Astrocyte (in vitro differentiated cells and primary cell): ENCODE measurements at places on chromosomes 2 and 18. TPM values are rescaled to one million over a fixed set of nuclear protein-coding genes. Genes with fewer than 3 reads are reported as not detected.

Gene REG3A
- not detected in 2 replicates for total RNA-seq

GRCh38 chr18:57223144-57223870 lies 76.4 kb downstream of the BOD1L2 start:
- no peak overlapping the region for H3K27ac ChIP-seq
- no peaks in the 10 kb centered on the region for H3K4me1 ChIP-seq
- H3K27me3 ChIP-seq: no peaks in the 10 kb centered on the region
- H3K4me3 ChIP-seq: no peak overlapping the region

- H3K27me3 ChIP-seq: no peaks in the 10 kb centered on the region
- no peak overlapping the region for H3K4me3 ChIP-seq
- H3K36me3 ChIP-seq: no peaks in the 10 kb centered on the region
- no peak overlapping the region for H3K27ac ChIP-seq
- H3K4me1 ChIP-seq: no peaks in the 10 kb centered on the region
Observed at GRCh38 chr2:150389447-150389846, 98.0 kb downstream of the RND3 start.

GRCh38 chr2:160736148-160737028 lies 242.8 kb upstream of the RBMS1 start:
- H3K27me3 ChIP-seq: no peaks in the 10 kb centered on the region
- no peaks in the 10 kb centered on the region for H3K36me3 ChIP-seq
- peak overlapping the region; percentile 48 for H3K27ac ChIP-seq
- H3K4me3 ChIP-seq: no peak overlapping the region
- DNase-seq: peak; percentile 85

GRCh38 chr2:58702302-58702885 lies 461.3 kb upstream of the FANCL start:
- no peaks in the 10 kb centered on the region for H3K27me3 ChIP-seq
- peaks cover 10% of the 10 kb centered on the region for H3K4me1 ChIP-seq
- H3K36me3 ChIP-seq: no peaks in the 10 kb centered on the region
- peak; percentile 65 for DNase-seq
- H3K27ac ChIP-seq: peak overlapping the region; percentile 33

DNA sequence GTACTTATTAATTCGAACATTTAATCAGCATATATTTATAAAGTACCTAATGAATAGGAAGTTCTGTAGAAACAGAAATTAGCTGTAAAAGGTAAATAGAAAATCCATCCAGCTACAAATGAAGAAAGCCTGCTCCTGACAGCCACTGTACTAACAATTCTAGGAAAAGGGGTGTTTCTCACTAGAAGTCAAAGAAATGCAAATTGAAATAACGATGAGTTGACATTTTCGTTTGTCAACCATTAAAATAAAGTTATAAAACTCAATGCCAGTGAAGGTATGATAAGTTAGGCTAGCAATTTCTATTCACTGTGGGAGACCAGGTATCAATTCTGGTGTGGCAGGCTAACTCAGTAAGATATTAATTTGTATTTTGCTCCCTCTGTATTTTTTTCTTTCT lies 198.0 kb downstream of the ARL4C start:
- peaks cover 3% of the 10 kb centered on the region for H3K4me1 ChIP-seq
- no peaks in the 10 kb centered on the region for H3K27me3 ChIP-seq
- no peak overlapping the region for H3K27ac ChIP-seq
- no peak overlapping the region for H3K4me3 ChIP-seq
- DNase-seq: no peak

GRCh38 chr2:46306330-46306751 lies 9.1 kb downstream of the EPAS1 start:
- H3K27ac ChIP-seq: no peak overlapping the region
- H3K4me1 ChIP-seq: peaks cover 3% of the 10 kb centered on the region
- no peak overlapping the region for H3K4me3 ChIP-seq
- peak; percentile 46 for DNase-seq
- H3K27me3 ChIP-seq: peaks cover 15% of the 10 kb centered on the region

DNA sequence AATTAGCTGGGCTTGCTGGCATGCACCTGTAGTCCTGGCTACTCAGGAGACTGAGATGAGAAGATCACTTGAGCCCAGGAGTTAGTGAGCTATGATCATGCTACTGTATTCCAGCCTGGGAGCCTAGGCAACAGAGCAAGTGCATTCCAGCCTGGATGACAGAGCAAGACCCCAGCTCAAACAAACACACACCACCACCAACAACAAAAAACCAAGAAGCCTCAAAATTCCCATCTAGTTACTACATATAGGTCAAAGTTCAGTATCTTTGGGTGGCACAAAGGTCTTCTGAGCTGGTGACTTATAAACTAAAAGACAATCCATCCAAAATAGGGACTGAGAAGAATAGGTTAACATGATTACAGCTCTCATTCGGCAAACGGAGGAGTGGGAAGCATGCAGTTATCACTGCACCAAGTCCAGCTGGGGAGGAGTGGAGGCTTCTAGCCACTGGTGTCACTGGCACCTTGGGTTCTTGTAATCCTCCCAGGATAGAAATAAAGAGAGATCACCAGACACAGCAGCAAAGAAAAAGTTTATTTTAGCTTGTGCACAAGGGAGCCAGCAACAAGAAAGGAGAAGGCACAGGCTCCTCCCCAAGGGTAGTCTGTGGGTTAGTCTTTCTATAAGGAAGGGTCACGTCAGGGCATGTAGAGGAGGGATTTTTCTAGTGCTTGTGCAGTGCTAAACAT lies 57.4 kb downstream of the SH2D6 start:
- H3K4me1 ChIP-seq: no peaks in the 10 kb centered on the region
- H3K27me3 ChIP-seq: no peaks in the 10 kb centered on the region
- H3K4me3 ChIP-seq: no peak overlapping the region
- DNase-seq: no peak

DNA sequence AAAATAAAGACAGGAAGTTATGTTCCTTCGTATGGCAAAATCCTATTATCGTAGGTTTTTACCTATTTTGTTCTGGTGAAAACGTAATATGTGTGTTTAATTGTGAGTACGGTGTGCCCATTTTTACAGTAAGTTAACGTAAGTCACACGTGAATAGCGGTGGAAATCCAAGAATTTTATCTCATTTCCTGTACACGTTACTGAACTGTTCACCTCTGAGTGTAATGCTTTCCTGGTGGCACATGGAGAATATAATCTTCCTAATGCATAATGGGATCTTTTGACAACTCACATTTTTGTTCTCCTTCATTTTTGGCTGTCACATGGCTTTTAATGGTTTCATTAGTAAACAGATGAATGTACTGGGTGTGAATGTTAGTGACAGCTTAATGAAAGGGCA lies 28.2 kb downstream of the BCL2L11 start:
- H3K4me1 ChIP-seq: no peaks in the 10 kb centered on the region
- no peak overlapping the region for H3K4me3 ChIP-seq
- no peaks in the 10 kb centered on the region for H3K27me3 ChIP-seq
- H3K27ac ChIP-seq: no peak overlapping the region
- no peak for DNase-seq
- no peaks in the 10 kb centered on the region for H3K36me3 ChIP-seq

- peaks cover 33% of the 10 kb centered on the region for H3K27me3 ChIP-seq
- no peaks in the 10 kb centered on the region for H3K4me1 ChIP-seq
- no peak overlapping the region for H3K27ac ChIP-seq
- DNase-seq: no peak
- no peak overlapping the region for H3K4me3 ChIP-seq
Observed at GRCh38 chr2:242056026-242056425, 186.5 kb downstream of the RTP5 start.

Gene PCARE
- total RNA-seq: not detected in 2 replicates

- H3K27ac ChIP-seq: peak overlapping the region; percentile 70
- peaks cover 3% of the 10 kb centered on the region for H3K36me3 ChIP-seq
- peaks cover 31% of the 10 kb centered on the region for H3K4me1 ChIP-seq
- DNase-seq: peak; percentile 88
Observed at GRCh38 chr2:238379096-238379810, 47.5 kb upstream of the ASB1 start.

DNA sequence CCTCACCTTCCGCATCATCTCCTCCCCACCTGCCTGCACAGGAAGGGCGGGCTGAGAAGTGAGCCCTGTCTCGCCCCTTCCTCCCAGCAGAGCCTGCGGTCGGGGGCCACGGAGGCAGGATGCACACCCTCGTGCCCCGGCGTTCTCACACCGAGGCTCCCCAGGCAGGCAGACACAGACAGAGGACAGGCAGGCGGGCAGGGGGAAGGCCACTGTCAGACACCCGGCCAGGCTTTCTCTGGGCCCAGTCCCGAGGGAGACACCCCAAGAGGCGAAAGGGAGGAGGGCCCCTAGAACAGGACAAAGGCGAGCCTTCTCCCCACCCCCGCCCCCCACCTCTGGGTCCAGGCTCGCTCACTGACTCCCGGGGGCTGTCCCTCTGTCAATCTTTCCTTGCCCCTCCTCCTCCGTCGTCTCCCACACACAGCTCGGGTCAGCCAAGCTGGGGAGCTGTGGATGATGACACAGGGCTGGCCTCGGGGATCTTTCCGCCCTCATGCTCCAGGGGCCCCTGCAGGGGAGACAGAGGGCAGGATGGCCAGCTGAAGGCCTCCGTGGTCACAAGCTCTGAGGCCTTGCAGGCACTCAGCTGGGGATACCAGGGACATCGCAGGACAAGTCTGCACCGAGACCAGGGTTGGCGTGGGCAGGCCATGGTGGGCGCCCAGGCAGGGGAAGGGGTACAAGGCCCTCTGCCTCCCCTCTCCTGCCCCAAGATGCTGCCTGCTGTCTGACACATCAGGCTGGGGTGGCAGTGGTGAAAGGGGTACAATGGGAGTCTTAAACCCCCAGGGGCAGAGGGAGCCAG lies 24.9 kb downstream of the BIN1 start:
- no peak for DNase-seq
- H3K4me1 ChIP-seq: peaks cover 62% of the 10 kb centered on the region
- H3K27me3 ChIP-seq: no peaks in the 10 kb centered on the region
- H3K36me3 ChIP-seq: no peaks in the 10 kb centered on the region

DNA sequence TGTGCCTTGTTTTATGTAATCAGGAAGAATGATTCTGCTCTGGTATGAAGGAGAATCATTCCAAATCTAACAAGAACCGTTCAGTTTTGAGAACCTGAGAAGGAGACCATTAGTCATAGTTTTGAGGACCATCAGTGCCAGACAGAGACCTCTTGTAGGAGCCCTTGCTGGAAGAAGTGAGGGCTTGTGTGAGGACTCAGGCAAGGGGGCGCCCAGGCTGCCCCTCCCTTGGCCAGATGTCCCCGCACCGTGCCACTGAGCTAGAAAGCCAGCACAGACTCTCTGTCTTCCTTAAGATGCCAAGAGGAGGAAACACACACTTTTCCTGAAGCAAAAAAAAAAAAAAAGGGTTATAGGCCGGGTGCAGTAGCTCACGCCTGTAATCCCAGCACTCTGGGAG lies 55.7 kb upstream of the SLC39A10 start:
- H3K27ac ChIP-seq: no peak overlapping the region
- no peaks in the 10 kb centered on the region for H3K27me3 ChIP-seq
- no peak overlapping the region for H3K4me3 ChIP-seq
- DNase-seq: peak; percentile 46
- no peaks in the 10 kb centered on the region for H3K36me3 ChIP-seq

Gene ST8SIA3
- total RNA-seq: 0.30 and 1.2 TPM in 2 replicates

DNA sequence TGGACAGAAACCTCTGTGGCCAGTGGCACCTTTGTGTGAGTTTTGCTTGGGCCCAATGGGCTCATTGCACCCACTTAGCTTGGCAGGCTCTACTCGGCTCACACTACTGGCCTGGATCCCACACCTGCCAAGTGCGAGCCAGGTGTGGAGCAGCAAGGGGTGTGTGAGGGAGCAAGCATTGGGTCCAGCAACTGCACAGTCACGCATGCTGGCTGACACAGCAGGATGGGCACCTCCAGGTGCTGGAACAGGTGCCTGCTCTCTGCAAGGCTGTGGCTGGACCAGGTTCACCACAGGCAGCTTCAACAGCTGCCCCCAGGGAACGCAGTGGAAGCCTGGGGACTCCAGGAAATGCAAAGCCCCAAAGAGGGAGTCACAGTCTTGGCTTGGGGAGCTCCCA lies 94.2 kb downstream of the DOK6 start:
- DNase-seq: no peak
- no peaks in the 10 kb centered on the region for H3K27me3 ChIP-seq
- H3K4me3 ChIP-seq: no peak overlapping the region
- H3K4me1 ChIP-seq: no peaks in the 10 kb centered on the region

DNA sequence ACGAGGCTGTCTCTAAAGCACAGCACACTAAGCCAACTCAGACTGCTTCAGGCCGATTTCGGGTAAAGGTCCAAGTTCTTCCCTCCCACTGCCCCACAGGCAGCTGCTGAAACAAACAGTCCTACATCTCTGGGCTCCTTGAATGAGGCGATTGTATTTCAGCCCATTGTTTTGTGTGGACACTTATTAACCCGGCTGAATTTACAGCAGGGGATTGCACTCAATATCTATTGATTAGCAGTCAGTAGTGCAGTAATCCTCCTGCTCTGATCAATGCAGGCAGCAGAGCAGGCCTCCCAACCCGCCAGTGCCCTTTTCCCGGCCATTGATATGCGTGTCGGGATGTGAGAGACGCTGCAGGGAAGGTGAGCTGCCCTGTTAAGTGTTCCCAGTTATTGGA lies 330.1 kb downstream of the CMPK2 start:
- no peak overlapping the region for H3K4me3 ChIP-seq
- no peaks in the 10 kb centered on the region for H3K4me1 ChIP-seq
- H3K27ac ChIP-seq: no peak overlapping the region
- no peaks in the 10 kb centered on the region for H3K36me3 ChIP-seq

- H3K27me3 ChIP-seq: no peaks in the 10 kb centered on the region
- no peak overlapping the region for H3K4me3 ChIP-seq
- peaks cover 14% of the 10 kb centered on the region for H3K4me1 ChIP-seq
- DNase-seq: no peak
Observed at GRCh38 chr2:36539631-36540030, 58.3 kb downstream of the FEZ2 start.

DNA sequence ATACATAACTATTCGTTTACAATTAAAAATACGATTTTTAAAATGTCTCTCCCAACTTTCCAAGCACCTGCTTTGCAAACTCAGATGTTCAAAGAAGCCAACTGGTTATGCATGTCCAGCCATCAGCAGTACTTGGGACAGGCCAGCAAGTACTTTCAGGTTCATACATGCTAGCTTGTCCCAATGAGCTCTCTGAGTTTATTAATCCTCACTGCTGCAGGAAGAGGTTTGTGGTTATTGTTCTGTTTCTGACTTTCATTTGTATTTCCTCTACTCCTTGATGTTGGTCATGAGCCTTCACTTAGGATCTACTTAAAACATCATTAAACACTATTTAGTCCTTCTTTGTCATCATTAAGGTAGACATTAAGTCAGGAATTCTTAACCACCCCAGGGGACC lies 374.1 kb downstream of the LRATD1 start:
- H3K27me3 ChIP-seq: no peaks in the 10 kb centered on the region
- no peak overlapping the region for H3K27ac ChIP-seq
- H3K4me3 ChIP-seq: no peak overlapping the region
- no peaks in the 10 kb centered on the region for H3K4me1 ChIP-seq

GRCh38 chr2:125405816-125406215 lies 1250.1 kb upstream of the GYPC start:
- H3K36me3 ChIP-seq: no peaks in the 10 kb centered on the region
- no peak overlapping the region for H3K4me3 ChIP-seq
- H3K4me1 ChIP-seq: peaks cover 13% of the 10 kb centered on the region
- H3K27ac ChIP-seq: peak overlapping the region; percentile 57
- DNase-seq: peak; percentile 92

- H3K27me3 ChIP-seq: peaks cover 5% of the 10 kb centered on the region
- no peak overlapping the region for H3K27ac ChIP-seq
- DNase-seq: no peak
Observed at GRCh38 chr2:241215421-241215820, 26.9 kb downstream of the ANO7 start.
